GM04504 (cell line): ENCODE measurements at places on chromosomes 1 and 21.
A peak's percentile ranks its signal among the peaks of the same experiment; 100 is the strongest.

DNA sequence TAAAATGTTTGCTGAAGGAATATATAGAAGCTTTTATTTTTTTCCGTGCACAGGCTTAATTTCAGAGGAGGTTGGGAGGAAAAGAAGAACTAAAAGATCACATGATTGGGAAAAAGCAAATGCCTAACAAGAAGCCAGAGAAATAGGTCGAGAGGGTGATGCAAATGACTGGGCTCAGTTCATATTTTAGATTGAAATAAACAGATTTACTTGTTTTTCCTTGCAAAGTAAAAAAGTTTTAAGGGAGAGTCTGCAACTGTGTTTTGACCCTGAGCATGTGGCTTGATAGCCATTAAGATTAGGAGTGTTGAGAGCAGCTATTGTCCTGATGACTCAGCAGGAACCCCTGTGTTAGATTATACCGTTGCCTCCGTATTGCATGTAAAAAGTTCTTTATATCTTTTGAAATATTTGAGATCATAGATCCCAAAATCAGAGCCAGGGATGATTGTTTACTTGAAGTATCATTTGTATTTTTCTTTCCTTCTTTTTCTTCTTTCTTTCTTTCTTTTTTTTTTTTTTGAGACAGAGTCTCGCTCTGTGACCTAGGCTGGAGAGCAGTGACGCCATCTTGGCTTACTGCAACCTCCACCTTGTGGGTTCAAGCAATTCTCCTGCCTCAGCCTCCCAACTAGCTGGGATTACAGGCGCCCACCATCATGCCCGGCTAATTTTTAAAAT, 20.2 kb downstream of the CLIC4 start:
- no peak for DNase-seq

DNA sequence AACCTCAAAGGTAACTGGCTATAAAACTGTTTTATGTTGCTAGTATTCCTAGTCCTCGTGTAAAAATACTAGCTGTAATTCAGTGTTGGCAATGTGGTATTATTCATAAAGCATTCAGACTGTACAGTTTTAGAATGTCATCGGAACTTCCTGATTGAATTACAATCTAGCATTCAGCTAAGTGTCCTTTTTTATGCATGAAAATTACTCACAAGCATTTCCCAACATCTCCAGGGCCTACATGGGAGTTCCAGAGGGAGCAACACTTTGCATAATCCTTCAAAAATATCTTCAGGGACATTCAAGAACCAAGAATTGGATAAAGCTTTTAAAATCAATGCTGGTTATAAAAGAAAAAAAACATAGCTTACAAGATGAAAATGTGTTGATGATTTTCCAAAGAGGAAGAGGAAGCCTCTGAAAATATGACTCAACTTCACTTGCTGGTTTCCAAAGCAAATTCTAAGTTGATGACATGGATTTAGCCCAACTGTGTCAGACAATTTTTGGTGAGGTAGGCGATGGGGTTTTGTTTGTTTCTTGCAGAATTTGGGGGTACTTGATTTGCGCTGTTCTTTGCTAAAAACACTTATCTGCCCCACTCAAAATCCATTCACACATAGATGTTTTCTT, 137.8 kb downstream of the SLC44A5 start:
- no peak for DNase-seq

GRCh38 chr1:183753464-183753891, 51.4 kb upstream of the RGL1 start:
- no peak for DNase-seq

- no peak for DNase-seq
Observed at GRCh38 chr1:190563230-190563629, 85.6 kb upstream of the BRINP3 start.

- DNase-seq, result no peak
Observed at GRCh38 chr1:227946624-227947385, 927 bp downstream of the WNT9A start.

DNA sequence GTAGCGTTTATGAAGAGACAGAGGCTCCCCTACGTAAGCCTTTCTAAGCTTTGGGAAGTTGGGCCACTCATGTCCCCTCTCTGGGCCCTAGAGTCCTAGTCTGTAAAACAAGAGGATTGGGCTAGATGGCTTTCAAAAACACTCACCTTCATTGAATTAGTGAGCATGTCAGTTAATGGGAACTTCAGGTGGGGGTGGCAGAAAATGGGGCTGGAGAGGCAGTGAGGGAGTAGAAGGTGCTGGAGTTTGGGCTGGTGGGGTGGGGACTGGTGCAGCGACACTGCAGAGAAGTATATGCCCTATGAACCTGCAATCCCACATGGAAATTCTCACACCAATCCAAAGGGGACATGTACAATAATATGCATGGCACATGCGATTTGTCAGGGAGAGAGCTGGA, 182.7 kb downstream of the C1orf94 start:
- no peak for DNase-seq

GRCh38 chr1:94832446-94832845, 12.3 kb downstream of the SLC44A3 start:
- DNase-seq, result no peak

- no peak for DNase-seq
Observed at GRCh38 chr1:200468264-200469001, 58.6 kb upstream of the ZNF281 start.

- DNase-seq, result no peak
Observed at GRCh38 chr1:55396381-55396891, 181.3 kb upstream of the USP24 start.

GRCh38 chr1:234729561-234730474, 119.8 kb upstream of the IRF2BP2 start:
- no peak for DNase-seq

- DNase-seq, result no peak
Observed at GRCh38 chr21:17819877-17820229, 697 bp upstream of the C21orf91 start.

- no peak for DNase-seq
Observed at GRCh38 chr1:32886828-32887414, 630 bp downstream of the HPCA start.

- DNase-seq, result no peak
Observed at GRCh38 chr1:57826535-57826934, 402.7 kb upstream of the DAB1 start.

GRCh38 chr1:200535605-200536004, 84.9 kb downstream of the KIF14 start:
- DNase-seq, result no peak

DNA sequence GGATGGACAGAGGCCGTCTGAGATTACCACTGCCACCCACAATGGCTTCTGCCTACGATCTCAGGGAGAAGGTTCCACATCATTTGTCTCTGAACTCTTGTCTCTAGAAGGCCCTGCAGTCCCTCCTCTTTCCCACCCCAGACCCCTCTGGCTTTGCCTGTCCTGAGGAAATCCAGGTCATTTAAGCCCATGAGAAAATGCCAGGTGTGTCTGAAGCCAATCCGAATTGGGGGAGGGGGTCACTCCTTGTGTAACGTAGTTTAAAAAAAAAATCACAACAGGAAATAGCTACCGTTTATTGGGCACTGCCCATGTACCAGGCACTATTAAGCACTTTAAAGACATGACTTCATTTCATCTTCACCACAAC, 7.5 kb upstream of the MYOM3 start:
- DNase-seq, result no peak

DNA sequence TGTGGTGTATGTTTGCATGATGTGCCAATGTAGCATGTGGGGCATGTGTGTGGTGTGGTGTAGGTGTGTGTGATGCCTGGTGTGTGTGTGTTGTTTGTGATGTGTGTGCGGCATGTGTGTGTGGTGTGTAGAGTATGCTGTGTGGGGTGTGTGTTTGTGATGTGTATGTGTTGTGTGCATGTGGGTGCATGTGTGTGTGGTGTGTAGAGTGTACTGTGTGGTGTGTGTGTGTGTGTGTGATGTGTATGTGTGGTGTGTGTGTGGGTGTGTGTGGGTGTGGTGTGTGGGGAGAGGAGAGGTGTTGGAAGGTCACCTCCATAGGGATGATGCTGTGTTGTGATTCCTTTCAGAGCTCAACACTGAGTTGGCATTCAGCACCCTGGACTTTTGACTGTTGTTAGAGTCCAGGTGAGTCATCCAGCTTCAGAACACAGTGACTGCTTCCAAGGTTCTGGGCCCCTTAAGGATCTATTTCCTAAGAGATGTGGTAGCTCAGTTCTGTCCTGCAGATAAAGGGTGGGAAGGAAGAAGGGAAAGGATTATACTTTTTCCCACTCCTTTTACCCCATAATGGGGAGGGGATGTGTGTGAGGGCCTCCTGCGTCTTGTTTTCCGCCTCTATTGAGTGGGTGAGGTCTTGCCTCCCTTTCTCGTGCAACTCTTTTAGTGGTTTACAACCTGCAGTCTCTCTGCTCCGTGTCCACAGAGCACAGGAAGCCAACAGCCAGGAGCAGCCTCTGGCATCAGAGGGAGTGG, 47.6 kb downstream of the RHOU start:
- no peak for DNase-seq

DNA sequence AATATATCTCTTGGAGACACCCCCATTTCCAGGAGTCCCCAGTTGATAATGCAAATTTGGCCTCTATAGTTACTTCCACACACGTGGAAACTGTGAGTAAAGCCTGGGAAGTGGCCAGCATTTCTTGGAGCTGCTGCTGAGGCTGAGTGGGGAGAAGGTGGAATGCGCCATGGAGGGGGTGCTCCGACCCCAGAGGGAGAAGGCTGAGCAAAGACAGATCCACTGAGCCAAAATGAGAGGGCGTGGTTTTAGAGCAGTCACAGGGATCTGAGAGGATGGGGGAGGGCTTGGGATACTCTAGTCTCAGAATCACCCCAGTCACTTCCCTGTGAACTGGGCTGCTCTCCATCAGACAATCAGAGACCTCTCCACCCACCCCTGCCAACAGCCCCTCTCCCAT, 38.7 kb downstream of the TRIM62 start:
- no peak for DNase-seq

GRCh38 chr21:37817242-37817641, 99.0 kb downstream of the KCNJ6 start:
- no peak for DNase-seq

DNA sequence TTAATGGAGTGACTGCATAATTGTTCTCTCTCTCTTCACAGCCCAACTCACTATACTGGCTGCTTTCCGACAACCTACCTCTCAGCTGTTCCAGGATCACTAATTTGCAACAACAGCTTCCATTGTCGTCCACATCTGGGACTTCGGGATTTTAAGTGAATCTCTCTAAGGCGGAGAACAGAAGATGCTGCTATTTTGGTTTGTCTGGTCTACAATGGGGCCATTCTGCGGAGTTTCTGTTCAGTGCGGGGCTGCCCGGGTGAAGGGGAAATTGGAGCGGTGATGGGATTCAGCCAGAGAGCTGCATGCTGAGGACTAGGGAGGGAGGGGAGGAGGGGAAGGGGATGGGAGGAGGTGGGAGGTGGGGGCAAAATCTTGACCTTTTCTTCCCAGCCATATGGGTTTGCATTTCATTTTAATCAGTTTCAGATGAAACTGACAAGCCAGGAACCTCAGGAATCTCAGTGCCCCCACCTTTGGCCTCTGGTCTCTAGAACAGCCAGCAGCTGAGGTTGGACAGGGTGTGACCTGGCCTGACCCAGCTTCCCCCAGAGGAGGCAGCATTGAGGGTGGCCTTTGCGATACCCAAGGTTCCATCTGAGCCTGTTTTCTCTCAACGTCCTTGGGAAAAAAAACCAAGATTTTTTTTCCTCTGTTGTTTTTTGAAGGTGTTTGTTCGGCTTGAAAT, 6.9 kb upstream of the SRP9 start:
- no peak for DNase-seq

GRCh38 chr21:34834852-34835501, 166.2 kb downstream of the CLIC6 start:
- DNase-seq, result no peak

DNA sequence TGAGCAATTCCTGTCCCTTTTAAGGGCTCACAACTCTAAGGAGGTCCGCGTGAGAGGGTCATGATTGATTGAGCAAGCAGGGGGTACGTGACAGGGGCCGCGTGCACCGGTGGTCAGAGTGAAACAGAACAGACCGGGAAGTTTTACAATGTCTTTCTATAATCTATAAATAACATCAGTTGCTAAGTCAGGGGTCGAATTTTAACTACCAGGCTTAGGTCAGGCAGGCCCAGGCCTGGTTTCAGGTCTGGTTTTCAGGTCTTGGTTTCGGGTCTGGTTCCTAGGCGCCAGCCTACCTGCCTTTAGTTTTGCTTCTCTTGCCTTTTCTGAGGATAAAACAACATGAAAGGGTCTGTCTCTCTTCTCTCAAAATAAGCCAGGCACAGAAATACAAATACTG, 476.0 kb upstream of the CAMK1G start:
- no peak for DNase-seq

GRCh38 chr1:5686925-5687706, 305.1 kb downstream of the NPHP4 start:
- DNase-seq, result no peak

GRCh38 chr1:231125972-231126580, 35.8 kb upstream of the TRIM67 start:
- DNase-seq, result no peak

GRCh38 chr1:19113697-19114092, 96.4 kb downstream of the UBR4 start:
- peak; percentile 1 for DNase-seq

- DNase-seq, result no peak
Observed at GRCh38 chr1:182784556-182785171, 4.9 kb upstream of the NPL start.

GRCh38 chr1:14926229-14926628, 227.3 kb upstream of the TMEM51 start:
- no peak for DNase-seq

- DNase-seq, result no peak
Observed at GRCh38 chr1:28267633-28268032, 8.3 kb downstream of the SESN2 start.

- DNase-seq, result peak; percentile 75
Observed at GRCh38 chr21:38351961-38352521, 95.2 kb downstream of the KCNJ15 start.

GRCh38 chr1:59664166-59664565, 150.6 kb upstream of the HOOK1 start:
- no peak for DNase-seq

DNA sequence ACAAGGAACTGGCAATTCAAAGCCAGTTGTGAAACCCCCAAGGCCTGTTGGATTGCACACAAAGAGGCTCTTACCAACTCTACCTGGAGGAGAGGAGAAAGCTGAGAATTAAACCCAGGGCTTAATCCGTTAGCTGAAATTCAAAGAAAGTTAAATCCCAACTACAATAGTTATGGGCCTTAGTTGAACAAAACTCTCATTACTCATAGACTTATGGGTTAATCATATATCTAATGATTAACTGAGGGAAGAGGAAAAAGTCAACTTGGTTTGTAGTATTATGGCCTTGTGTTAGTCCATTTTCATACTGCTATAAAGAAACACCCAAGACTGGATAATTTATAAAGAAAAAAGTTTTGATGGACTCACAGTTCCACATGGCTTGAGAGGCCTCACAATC, 838.2 kb upstream of the ADGRL2 start:
- DNase-seq, result no peak

- DNase-seq, result no peak
Observed at GRCh38 chr1:228725178-228725577, 10.1 kb upstream of the RHOU start.

GRCh38 chr1:153845158-153845557, 70.0 kb downstream of the SLC27A3 start:
- DNase-seq, result no peak
